ENCODE measurements at places on chromosomes 11 and 22.

DNA sequence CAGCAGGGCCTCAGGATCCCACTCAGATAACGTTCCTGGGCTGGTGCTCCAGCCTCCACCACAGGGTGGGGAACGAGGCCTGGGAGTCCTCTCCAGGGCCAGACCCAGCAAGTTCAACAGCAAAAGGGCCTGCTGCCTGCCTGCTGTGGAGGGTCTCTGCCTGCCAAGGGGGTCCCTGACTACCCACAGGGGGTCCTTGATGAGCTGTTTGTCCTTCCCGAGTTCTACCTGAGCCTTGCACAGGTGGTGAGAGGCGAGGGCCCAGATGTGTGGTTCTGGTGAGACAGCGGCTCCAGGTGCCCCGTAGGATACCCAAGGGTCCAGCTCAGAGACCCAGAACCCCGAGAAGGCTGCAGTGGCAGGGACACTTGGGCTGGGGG lies 4.4 kb downstream of the DUSP8 start:
- DNase-seq = no peak

DNA sequence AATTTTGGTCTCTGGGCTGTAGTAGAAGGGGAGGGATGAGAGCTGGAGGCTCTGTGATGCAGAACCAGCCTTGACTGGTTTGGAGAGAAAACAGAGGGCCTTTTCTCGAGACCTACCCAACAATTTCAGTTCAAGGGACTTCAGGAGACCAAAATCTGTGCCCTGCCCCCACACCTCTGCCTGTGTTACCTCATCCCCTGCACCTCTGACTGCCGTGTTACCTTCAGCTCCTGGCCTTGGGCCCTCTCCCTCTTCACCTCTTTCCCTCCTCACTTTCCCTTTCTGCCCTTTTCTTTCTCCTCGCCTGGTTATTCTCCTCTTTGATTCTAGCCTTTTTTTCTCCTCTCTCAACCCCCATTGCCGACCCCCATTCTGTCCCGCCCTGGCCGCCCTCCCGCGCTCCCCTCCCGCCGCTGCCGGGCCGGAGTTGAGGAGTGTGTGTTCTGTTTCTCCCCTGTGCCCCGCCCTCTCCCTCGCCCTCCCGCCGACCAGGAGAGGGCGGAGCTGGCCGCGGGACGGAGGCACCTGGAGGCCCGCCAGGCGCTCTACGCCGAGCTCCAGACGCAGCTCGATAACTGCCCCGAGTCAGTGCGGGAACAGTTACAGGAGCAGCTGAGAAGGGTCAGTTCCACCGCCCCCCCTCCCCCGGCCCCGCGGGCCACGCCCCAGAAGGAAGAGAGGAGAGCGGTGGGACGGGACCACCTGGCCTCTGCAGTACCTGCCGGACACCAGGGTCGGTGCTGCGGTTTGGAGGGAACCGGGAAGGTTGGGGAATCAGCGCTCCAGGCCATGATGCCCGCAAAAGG lies 27.2 kb downstream of the PHLDB1 start:
- DNase-seq = peak; percentile 47

DNA sequence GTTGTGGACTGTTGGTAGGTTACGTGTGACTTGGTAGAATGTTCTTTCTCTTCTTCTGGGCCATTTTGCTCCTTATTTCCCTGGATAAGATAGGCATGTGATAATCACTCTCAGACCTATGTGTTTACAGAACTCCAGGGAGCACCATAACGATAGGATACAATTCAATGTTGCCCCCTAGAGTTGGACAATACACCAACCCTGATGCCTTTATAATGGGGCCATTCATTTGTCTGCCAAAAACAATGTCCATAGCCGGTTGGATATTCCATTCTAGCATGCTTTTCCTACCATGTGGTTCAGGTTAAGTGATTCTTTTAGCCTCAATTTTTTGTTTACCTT lies 60.5 kb downstream of the APIP start:
- DNase-seq = no peak

DNA sequence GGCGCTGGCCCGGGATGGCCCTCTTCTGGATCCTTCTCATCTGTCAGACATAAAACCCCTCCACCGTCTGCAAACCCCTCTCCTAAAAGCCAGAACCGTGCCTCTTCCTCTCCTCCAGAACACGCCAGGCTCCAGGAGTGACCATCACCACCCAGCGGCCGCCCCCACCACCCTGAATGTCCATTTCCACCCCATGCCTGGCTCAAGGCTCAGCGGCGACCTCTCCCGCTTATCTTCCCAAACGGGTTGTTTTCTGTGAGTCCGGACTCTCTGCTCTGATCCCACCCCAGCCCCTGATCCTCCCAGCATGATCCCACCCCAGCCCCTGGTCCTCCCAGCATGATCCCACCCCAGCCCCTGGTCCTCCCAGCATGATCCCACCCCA lies 37.6 kb downstream of the CELSR1 start:
- DNase-seq = no peak

- DNase-seq = no peak
Measured at GRCh38 chr22:43174941-43175531, 11.9 kb downstream of the TTLL12 start.

- no peak for DNase-seq
Measured at GRCh38 chr22:49106096-49106841, 721.4 kb downstream of the BRD1 start.

- DNase-seq = peak; percentile 89
Measured at GRCh38 chr11:46564459-46564858, 29.4 kb downstream of the AMBRA1 start.

GRCh38 chr11:126132319-126132718 lies 69.7 kb upstream of the CDON start:
- peak; percentile 56 for DNase-seq

GRCh38 chr11:133122256-133122655 lies 410.0 kb downstream of the OPCML start:
- DNase-seq = no peak

DNA sequence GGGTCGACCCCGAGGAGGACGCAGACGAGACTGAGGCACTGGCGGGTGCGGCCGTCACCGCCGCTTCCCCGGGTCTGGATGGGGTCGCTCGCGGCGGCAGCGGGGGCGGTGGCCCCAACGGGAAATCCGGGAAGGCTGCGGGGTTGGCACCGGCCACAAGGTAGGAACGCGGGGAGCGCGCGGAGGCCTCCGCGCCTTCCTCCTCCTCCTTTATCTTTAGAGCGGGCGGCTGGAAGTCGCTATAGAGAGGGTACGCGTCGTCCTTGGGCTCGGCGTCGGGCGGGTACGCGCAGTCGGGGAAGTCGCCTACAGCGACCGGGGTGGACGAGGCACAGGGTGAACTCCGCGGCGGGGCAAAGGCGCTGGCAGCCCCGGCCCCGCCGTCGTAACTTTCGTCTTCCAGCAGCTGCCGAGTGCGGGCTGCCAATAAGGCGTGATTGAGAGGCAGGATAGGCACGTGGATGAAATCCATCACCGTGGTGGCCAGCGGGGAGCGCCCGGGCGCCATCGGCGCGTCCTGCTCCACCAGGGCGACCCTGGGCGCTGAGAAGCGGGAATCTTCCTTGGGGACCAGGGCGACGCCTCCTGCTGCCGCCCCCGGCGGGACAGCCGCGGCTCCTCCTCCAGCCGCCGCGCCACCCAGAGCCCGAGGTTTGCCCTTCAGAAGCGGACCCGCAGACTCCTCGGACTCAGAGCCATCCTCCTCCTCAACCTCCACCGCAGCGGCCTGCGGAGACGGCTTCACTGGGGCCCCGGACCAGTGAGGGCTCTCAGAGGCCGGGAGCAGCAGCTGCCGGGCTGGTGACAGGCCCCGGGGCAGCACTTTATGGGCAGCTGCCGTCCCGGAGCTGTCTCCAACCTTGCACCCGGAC lies 1.7 kb downstream of the PGR start:
- DNase-seq = no peak

- DNase-seq = no peak
Measured at GRCh38 chr11:65128182-65129145, 5.9 kb downstream of the SYVN1 start.
